ENCODE measurements at places on chromosomes 4 and X.

- no peak for DNase-seq
Measured at GRCh38 chr4:2247128-2248043, 5.5 kb upstream of the HAUS3 start.

GRCh38 chrX:133921764-133922389 is 63.5 kb downstream of the GPC3 start:
- no peak for DNase-seq

GRCh38 chr4:100422894-100423293 is 94.9 kb downstream of the EMCN start:
- no peak for DNase-seq

GRCh38 chrX:31590581-31591114 is 518.8 kb upstream of the FTHL17 start:
- DNase-seq = no peak

DNA sequence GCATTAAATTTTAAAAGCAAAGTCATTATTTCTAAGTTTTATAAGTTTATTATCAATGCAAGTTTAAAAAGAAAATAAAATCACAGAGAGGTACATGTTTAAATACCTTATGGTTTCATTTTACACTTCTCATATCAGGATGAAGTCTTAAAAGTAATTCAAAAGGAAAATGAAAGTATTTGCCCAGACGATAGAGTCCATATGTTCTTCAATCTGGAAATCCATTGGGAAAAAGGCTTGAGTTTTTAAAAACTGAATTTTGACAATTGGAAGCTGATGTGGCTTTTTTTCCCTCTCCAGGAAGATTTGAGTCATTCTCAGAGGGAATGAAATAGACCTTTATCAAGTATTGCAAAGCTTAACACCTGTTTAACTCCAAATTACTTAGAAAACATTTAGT is 37.1 kb downstream of the MAB21L2 start:
- DNase-seq = no peak

GRCh38 chrX:134569306-134569705 is 89.0 kb downstream of the PLAC1 start:
- no peak for DNase-seq

GRCh38 chr4:11312389-11312788 is 116.3 kb downstream of the HS3ST1 start:
- DNase-seq = no peak

GRCh38 chrX:121455890-121456289 is 408.5 kb downstream of the GLUD2 start:
- no peak for DNase-seq

DNA sequence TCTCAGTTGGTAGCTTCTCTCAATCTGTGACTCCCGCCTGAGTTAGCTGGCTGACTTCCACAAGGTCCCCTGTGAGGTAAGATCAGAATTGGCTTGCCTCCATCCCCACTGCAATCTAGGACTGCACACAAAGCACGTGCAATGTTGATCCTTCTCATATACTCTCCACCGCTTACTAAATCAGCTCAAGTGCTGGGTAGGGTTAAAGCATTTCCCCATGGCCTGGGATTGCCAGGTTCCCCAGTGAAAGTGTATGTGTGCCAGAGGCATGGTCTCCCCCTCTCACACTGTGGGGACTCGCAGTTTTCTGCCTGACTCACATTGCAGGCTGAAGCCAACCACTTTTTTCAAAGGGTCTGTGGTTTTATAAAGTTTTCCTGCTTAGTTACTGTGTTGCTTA is 886.9 kb downstream of the FAM133A start:
- DNase-seq = no peak

- no peak for DNase-seq
Measured at GRCh38 chr4:46844325-46844917, 64.6 kb downstream of the COX7B2 start.

GRCh38 chr4:11376571-11376970 is 52.1 kb downstream of the HS3ST1 start:
- DNase-seq = no peak

DNA sequence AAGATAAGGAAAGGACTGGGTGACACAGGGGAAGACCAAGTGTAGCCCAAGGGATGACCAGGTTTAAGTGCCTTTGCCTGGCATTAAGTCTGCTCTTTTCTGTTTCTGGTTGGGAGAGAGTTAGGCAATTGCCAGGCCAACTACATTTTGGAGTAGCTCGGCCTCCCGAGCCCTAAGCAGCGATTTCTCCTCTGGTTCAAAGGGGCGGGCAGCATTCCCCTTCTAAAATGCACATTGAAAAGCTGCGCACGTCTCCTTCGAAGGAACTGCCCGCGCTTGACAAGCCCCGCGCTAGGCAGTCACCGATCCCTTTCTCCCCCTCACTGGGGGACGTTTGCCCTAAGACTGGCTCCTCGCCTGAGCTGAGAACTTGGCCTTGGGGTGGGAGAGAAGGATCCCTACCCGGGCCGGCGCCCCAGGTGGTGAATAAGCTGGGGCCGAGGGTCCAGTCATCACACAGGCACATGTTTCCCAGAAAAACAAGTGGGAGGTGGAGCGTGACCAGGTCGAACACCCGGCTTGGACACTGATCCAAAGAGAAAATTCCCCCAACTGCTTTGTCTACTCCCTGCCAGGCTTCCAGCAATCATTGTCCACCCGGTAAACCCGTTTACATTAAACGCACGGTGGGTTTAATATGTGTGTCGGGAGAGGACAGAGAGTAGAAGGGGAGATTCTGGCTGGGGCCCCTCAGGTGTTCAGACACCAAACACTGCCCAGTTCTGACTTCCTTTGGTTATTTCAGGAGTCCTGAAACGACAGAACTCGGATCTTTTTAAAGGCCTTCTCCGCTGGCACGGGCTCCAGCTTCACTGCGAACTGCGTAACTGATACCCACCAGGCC is 4.0 kb downstream of the ARX start:
- no peak for DNase-seq

GRCh38 chr4:78529569-78530209 is 21.9 kb upstream of the ANXA3 start:
- DNase-seq = no peak

- DNase-seq = no peak
Measured at GRCh38 chr4:76300012-76300411, 6.5 kb upstream of the STBD1 start.

DNA sequence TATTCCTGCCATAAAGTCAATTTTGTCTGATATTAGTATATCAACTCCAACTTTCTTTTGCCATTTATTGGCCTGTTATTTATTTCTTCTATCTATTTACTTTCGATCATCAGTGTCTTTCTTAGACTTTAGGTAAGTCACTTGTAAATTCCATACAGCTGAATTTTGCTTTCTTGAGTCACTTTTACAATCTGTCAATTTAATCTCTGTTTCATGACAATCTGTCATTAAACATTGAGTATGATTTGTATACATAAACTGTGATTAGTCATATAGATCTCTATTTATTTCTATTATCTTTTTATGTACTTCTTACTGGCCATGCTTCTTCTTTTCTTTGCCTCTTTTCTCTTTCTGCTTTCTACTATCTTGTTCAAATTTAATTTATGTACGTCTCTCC is 160.1 kb downstream of the TMA16 start:
- no peak for DNase-seq

- DNase-seq = no peak
Measured at GRCh38 chr4:53916431-53916889, 147.9 kb downstream of the CHIC2 start.

GRCh38 chrX:38627683-38628082 is 66.3 kb downstream of the TSPAN7 start:
- DNase-seq = no peak

DNA sequence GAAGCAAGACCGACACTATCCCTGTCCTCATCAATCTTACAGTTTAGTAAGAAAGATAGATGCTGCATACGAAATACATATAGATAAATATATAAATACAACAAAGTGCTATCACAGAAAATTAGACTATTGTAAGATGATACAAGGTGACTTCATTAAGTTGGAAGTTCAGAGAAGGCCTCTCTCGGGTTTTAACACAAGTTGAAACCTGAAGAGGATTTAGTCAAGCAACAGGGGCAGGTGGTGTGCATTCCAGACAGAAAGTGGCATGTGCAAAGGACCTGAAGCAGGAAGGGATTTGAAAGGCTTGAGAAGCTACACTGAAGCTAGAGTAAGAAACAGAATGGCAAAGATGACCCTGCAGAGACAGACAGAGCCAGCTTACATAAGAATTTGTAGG is 36.5 kb downstream of the USP46 start:
- DNase-seq = no peak

- no peak for DNase-seq
Measured at GRCh38 chr4:15413010-15413622, 14.7 kb upstream of the C1QTNF7 start.

GRCh38 chr4:96352051-96352517 is 512.2 kb downstream of the PDHA2 start:
- no peak for DNase-seq

- no peak for DNase-seq
Measured at GRCh38 chrX:138765051-138765450, 53.5 kb upstream of the FGF13 start.

DNA sequence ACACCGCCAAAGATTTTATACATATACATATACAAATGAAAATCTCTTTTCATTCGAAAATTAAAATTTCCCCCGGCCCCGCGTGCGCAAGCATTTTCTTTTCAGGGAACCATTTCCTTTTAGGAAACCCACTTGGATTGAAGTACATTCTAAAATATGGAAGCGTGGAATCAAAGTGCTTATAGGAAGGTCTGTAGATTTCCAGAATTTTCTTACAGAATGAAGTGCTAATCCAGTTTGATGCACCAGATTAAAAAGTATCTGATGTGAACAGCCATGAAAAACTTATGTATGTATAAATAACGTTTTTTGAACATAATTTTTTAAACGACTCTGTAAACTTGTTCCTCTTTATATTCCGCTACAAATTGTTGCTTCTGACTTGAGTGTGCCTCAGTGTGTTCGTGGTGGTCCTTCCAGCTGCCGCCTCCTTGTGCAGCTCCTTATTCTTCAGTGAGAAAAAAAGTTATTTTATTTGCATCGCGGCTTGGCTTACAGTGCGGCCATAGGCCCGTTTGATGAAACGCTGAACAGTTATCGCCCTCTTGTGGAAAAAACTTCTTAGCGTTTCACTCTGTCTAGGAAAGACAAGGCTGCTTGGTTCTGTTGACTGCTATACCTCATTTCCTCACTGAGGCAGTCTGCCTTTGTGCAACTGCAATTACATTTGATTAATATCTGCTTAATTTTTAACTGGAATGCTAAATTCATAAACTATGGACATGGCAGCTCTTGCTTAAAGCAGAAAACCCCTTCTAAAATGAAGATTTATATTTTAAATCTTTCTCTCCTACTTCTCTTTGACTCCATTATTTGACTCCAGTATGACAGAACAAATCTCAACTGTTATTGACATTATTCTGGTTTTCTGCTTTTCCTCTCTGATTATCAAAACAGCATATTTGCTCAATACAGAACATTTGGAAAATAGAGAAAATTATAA is 4.7 kb upstream of the NKX6-1 start:
- no peak for DNase-seq

GRCh38 chrX:132292793-132293192 is 73.5 kb upstream of the RAP2C start:
- peak; percentile 1 for DNase-seq

- no peak for DNase-seq
Measured at GRCh38 chr4:41219421-41219950, 5.1 kb upstream of the APBB2 start.

- DNase-seq = no peak
Measured at GRCh38 chrX:100911731-100912130, 17.0 kb downstream of the XKRX start.

GRCh38 chr4:42101446-42101975 is 50.9 kb downstream of the BEND4 start:
- DNase-seq = no peak

DNA sequence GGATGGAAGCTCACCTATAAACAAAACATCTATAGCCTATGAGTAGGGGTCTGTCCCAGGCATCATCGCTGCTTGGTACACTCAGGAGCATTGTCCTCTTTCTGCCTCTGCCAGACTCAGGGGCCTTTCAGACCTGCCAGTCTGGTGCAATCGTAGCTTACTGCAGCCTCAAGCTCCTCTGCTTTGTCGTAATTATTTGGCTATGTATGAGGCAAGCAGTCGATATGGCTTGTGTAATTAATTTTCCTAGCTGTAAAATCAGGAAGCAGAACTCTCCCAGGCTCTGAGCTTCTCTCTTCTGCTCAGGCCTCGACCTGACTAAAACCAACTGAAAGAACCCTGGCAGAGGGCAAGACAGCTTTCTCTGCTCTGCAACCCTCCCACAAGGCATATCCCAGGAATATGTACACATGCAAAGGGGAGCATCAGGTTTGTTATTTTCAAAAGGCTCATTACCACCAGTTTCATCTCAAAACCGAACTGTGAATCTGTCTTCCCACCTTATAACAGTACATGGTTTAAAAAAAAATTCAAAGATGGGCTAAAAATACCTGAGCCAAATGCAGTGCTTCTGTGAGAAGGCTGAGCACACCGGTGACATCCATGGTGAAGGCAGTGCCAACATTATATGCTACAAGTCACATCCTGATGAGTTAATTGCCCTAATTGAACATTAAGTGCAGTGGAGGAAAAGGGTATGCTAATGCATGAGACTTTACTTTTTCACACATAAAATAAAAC is 309.2 kb upstream of the EMCN start:
- DNase-seq = no peak

DNA sequence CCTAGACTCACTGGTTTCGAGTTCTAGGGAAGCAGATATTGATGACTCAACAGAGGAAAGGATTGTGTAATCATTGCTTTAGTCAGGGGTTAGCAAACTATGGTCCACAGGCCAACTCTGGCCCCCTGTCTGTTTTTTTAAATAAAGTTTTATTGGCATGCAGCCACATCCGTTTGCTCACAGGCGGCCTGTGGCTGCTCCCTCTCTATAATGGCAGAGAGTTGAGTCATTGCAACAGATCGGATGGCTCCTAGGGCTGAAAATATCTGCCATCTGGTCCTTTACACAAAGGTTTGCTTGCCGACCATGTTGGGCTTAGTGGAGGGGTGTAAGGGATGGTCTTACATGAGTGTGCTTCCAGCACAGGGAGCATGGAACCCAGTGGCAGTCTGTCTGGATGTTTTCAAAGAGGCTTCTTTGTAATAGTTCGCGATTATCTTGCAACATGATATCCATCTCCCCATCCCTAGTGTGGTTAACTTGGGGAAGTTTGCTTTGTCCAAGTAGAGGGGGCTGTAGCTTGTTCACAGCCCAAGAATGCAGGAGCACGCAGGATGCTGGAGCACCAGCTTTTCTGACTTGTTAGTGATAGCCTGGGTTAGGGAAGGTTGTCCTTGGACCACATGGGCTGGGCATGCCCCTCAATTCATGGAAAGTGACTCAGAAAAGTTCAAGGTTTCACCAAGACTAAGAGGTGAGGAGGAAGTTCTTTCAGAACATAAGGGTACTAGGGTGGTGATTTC is 59.3 kb upstream of the CLDN34 start:
- DNase-seq = no peak

DNA sequence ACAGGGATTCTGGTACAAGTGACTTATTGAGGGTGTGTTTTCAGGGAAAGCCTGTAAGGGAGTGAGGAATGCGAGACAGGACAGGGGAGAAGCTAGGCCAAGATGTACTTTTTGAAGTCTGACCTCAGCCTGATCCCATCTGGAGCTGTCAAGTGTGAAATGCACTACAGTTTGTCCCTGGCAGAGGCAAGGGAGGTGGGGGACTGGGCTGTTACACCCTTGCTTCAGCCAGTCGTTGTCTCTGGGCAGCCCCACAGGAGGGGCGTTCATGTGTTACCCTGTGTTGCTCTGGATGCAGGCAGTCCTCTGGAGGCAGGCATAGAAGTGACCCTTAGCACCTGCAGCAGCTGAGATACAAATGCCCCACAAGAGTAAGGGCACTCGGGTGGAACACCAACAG is 25.8 kb downstream of the PPEF1 start:
- no peak for DNase-seq

GRCh38 chr4:122700178-122700725 is 32.3 kb upstream of the BBS12 start:
- no peak for DNase-seq
